ENCODE measurements at places on chromosomes 16 and 17.
A peak's percentile ranks its signal among the peaks of the same experiment; 100 is the strongest.

GRCh38 chr16:27641260-27641659 lies 91.3 kb downstream of the KATNIP start:
- no peak for DNase-seq

DNA sequence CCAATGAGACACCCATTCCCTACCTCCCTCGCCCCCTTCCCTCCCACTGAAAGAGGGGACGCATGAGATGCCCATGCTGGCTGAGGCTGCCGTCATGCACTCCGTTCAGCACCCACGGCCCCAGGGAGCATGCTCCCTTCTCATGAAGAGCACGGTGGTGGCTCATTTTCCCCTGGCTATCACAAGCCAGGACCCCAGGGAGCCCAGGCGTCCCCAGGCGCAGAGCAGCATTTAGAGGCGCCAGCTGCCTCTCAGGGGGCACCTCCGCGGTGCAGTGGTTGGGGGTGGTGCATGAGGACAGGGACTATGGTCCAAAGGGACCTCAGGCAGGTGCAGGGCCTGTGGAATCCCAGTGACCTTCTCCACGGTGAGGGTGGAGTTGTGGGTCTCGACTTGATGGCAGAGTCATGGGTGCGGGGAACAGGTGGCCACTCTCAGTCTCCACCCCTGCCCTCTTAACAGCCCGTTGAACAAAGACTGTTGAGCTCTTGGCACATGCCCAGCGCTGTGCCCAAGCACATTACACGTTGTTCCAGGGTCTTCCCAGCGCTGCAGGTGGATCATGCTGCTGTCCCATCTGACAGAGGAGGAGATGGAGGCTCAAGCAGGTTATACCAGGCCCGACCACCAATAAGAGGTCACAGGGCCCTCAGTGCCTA lies 13.6 kb downstream of the KIF19 start:
- DNase-seq, result no peak

- DNase-seq, result peak; percentile 87
These were observed 20.4 kb upstream of the SLC38A8 start for GRCh38 chr16:84062734-84063640.

DNA sequence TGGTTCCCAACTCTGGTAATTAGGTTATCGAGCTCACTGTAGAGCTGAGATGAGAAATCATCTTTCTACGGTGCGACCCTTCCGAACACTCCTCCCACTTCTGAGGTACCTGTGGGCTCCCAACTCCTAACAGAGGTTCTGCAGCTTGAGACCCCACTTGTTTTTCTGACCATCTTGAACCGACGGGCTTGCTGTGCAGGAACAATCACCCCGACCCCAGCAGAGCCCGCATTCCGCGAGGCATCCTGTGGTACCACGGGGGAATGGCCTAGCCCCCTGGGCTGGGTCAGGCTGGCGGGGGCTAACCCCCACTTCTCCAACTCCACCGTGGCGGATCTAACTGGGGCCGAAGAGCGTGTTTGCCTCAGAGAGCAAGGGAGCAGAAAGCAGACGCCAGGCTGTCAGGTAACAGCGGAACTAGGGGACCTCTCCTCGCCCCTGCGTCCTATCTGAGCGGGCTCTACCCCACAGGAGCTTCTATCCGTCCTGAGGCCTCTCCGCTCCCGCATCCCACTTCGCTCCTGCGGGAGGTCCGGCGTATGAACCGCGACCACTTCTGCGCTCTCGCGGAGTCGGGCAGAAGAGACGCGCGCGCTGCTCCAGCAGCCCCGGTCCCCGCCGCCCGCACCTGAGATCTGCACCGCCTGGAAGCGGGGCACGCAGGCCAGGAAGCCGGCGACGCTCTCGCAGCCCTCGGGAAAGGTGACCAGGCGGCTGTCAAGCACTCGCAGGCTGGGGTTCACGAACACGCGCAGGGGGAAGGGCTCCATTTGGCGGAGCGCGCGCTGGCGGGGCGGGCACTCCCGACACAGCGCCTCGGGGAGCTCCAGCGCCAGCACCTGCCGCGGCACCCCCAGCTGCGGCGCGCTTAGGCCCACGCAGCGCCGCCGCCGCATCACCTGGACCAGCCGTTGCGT lies 761 bp downstream of the PDF start:
- no peak for DNase-seq

DNA sequence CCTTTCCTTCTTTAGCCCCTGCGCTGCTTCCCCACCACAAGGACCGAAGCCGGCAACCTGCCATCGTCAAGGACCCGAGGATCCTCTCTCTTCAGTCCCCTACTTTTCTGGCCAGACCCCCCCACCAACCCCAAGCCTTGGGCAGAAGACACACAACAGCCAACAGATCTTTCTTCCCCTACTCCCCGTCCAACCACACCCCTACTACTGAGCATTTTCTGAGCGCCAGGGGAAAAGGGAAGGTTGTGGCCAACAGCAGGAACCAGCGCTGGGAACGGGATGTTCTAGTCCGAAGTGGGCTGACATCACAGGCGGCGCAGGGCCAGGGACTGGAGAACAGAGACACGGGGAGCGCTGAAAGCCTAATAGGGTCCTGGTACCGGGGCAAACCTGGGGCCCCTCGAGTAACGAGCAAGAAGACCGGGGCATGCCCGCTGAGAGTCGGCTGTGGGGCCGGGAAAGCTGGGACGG lies 528 bp downstream of the PER1 start:
- DNase-seq, result no peak

DNA sequence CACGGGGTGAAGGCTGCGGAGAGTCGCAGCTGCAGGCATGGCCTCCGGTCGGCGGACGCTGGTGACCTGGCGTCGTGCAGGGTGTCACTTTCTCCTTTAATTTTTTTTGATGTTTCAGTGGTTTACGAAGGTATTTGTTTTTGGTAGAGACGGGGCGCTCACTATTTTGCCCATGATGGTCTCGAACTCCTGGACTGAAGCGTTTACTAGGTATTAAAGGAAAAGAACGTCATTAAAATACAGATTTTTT lies 17.1 kb downstream of the ZNF213 start:
- DNase-seq, result no peak

DNA sequence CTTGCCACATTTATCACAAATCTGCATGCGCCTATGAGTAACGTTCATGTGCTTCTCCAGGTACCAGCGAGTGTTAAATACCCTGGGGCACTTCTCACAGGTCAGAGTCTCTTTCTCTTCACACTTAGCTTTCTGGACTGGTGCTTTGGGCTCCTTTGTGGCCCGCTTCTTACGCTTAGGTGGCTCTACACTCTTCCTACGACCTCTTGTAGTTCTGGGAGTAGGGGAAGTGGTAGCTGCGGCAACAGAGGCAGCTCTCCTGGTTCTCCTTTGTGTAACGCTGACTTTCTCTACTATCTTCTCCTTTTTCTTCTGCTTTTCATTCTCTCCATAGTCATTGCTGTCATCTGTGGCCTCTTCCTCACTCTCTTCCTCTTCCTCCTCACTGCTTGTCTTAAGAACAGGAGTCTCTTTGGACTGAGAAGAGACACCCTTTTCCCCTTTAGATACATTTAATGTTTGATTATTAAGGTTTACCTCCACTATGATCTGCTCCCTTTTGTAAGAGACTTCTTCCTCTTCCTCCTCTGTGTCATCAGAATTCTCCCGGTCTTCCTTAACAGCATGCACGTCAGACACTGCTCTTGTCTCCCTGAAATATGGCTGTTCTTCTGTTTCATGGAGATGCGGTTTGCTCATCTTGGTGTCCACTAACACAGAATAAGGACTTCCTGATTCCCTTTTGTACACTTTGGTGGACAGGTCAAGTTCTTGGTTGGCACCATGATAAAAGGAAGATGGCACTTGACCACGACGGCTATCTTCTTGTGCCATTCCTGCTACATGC lies 45.0 kb downstream of the ZNF652 start:
- DNase-seq, result no peak

- no peak for DNase-seq
These were observed 2.8 kb upstream of the PRRT2 start for GRCh38 chr16:29809031-29809747.

DNA sequence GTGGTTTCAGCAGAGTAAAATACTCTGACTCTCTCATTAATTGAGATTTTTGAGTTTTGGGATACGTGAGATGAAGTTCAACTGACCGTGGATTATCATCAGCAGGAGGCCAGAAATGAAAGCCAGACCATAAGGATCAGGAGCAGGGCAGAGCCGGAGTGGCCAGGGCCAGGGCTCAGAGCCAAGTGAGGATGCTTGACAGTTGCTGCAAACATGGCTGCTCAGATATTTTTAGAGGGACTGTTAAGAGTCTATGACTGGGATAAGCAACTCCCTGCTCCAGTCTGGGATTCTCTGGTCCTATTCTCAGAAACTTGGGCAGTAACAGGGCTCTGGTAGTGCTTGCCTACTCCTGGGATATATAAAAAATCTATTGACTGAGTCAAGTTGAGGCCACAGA lies 17.6 kb upstream of the CDH13 start:
- no peak for DNase-seq

- no peak for DNase-seq
These were observed 65.3 kb downstream of the HS3ST3B1 start for GRCh38 chr17:14366199-14366598.

DNA sequence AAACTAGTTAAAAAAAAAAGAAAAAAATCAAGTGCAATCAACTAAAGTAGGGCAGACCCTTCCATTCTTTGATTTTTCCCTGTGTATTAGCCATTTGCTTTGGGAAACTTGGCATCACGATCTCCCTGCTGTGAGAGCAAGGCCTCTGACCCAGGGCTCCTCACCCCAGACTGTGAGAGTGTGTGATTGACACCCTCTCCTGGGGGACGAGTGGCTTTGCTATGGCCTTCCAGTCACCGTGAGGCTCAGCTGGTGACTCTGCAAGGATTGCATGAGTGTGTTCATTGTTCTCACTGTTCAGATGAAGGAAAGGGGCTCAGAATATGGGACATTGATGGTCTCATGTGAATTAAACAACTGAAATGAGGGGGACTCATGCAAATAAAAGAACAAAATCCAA lies 69.0 kb upstream of the BCAR1 start:
- DNase-seq, result no peak

GRCh38 chr17:50511058-50511457 lies 2.8 kb downstream of the MYCBPAP start:
- DNase-seq, result no peak

DNA sequence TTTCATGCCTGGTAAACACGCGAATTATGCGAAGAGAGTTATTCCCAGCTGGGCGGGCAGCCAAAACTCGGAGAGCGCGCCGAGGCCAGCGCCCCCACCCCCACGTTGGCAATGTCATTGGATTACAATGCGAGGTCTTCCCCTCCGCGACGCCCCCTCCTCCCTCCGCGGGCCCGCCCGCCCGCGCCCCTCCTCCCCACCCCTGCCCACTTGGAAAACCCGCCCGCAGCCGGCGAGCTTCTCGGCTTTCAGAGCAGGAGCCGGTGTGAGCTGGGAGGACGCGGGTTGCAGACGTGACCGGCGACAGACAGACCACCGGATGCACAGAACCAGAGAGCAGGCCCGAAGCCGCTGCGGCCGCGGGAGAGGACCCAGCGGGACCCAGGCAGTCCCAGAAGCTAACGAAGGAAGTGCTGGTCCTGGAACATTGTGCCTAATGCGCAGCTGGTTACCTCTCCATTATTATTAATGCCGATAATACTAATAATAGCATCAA lies 4.0 kb downstream of the NOG start:
- peak; percentile 11 for DNase-seq

DNA sequence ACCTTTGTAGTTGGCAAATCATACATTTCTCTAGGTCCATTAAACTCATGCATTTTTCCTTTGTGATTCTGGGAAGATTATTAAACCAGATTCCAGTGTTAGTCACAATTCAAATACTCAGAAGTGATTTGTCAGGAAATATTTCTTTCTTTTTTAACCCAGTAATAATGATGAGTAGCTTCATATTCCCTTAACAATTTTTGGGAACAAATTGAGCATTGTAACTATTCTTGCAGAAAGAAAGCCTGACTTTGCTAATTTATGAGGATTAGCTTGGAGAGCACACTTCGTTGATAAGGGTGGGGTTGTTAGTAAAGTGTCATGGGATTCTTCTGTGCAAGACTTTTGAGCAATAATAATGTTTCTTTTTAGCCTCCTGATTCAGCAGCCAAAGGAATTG lies 18.7 kb upstream of the KRT24 start:
- no peak for DNase-seq

DNA sequence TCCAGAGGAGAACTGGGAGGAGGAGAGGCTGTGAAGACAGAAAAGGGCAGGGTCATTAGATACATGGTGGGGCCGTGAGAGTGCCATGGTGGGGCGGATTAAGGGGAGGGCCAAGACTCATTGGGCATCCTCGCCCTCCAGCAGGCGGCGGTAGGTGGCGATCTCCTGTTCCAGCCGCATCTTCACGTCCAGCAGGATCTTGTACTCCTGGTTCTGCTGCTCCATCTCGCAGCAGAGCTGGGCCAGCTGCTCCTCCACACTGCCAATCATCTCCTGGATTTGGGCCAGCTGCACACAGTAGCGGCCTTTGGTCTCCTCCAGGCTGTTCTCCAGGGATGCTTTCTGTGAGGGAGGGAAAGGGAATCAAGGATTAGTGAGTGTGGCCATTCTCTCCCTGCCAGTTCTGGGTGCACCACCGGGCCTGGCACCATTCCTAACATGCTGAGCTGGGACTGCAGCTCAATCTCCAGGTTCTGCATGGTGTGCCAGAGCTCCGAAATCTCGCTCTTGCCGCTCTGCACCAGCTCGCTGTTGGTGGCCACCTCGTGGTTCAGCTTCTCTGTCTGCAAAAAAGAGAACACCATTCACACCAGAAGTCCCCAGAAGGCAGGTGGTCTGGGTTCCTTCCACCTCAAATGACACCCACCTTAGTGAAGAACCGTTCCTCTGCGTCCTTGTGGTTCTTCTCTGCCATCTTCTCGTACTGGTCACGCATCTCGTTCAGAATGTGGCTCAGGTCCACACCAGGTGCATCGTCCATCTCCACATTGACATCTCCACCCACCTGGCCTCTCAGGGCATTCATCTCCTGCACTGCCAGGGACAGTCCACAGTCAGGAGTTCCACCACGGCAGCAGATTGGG lies 129.0 kb downstream of the CCDC144A start:
- DNase-seq, result no peak

DNA sequence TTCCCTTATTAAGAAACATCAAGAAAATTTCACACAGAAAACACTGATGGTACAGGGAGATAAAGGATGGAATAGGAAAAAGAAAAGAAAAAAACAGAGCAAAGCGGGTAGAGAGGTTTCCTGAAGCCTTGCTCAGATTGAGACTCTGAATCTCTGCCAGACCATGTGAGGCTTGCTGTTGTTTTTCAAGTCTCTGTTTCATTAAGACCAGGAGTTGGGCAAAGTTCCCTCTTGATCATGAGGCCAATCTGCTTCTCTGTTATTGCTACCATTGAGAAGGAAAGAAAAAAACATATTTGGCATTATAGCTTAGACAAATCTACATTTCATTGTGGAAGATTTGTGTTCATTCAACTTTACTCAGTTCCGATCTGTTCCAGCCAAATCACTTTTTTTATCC lies 201.6 kb upstream of the SOX9 start:
- no peak for DNase-seq

- no peak for DNase-seq
These were observed 9.0 kb upstream of the CDIPT start for GRCh38 chr16:29871822-29872546.

Measured in NCI-H2171 (cell line).